Breast epithelium (tissue), 4 donors: ENCODE measurements at places on chromosomes 3 and 15. TPM values are rescaled to one million over a fixed set of nuclear protein-coding genes. Genes with fewer than 3 reads are reported as not detected.

Gene ADGRG7
- not detected for total RNA-seq

- no peak overlapping the region for H3K27ac ChIP-seq
- H3K36me3 ChIP-seq: no peaks in the 10 kb centered on the region
- no peak overlapping the region for H3K4me3 ChIP-seq
- H3K4me1 ChIP-seq: no peaks in the 10 kb centered on the region
- DNase-seq: no peak
Measured at GRCh38 chr3:174533286-174533685, 325.8 kb upstream of the NAALADL2 start.

- no peaks in the 10 kb centered on the region for H3K4me1 ChIP-seq
- DNase-seq: no peak
- no peak overlapping the region for H3K27ac ChIP-seq
- H3K36me3 ChIP-seq: no peaks in the 10 kb centered on the region
- H3K4me3 ChIP-seq: no peak overlapping the region
- no peaks in the 10 kb centered on the region for H3K27me3 ChIP-seq
Measured at GRCh38 chr3:113013593-113013992, 22.8 kb downstream of the GTPBP8 start.

Gene ALS2CL
- 22.9 TPM for total RNA-seq

DNA sequence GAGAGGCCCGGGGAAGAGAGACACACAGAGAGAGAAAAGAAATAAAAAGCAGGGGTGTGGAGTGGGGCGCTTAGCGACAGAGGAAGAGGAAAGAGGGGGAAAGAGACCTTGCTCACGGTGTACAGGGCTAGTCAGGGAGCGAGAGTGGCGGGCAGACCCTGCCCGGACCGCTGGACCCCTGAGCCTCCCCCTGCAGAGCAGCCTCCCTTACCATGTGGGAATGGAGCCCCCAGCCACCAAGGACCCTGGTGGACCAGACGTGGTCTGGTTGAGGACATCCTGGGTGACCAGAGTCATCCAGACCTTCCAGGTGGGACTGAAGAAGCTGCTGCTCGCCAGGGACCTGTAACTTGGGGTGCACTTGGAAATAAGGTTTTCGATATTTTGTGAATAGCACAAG lies 129.6 kb downstream of the CHSY1 start:
- peak overlapping the region; percentile 94 for H3K27ac ChIP-seq
- no peaks in the 10 kb centered on the region for H3K27me3 ChIP-seq
- peak overlapping the region; percentile 39 for H3K4me3 ChIP-seq

DNA sequence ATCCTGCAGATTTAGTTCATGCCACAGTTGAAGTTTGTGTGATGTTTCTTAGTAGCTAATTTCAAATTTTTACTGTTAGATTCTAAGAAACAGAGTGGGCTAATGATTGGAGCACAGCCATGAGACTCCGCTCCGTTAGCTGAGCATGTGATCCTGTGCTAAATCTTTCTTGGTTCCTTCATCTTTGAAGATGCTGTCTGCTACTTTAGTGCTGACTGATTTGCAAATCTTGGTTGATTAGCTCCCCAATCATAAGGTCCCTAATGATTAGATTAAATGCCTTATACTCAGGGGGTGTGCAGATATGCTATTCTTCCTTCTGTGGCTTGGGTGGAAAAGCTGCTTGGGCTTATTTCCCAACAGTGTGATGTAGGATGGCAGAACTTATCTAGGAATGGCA lies 129.5 kb upstream of the ZBED2 start:
- no peaks in the 10 kb centered on the region for H3K27me3 ChIP-seq
- H3K27ac ChIP-seq: no peak overlapping the region
- H3K36me3 ChIP-seq: no peaks in the 10 kb centered on the region
- no peaks in the 10 kb centered on the region for H3K4me1 ChIP-seq

GRCh38 chr3:149274220-149274619 lies 52.6 kb upstream of the CP start:
- no peak for DNase-seq
- no peak overlapping the region for H3K27ac ChIP-seq
- no peaks in the 10 kb centered on the region for H3K4me1 ChIP-seq
- H3K36me3 ChIP-seq: no peaks in the 10 kb centered on the region

DNA sequence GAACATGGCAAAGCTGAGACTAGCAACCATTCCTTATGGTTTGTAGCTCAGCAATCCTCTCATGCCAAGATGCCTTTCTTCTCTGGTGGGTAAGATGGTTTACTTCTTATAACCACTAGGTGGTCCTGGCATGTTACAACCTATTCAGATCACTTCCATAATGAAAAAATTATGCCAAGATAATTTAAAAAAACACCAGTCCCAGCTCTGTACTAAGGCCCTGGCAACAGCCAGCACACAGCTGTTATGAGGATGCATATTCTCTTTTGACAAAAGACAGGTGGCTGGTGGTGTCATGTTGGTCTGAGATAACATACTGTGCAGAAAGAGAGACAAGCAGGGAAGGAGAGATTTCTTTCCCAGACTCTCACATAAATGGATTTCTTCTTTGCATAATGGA lies 65.7 kb upstream of the FRMD4B start:
- no peaks in the 10 kb centered on the region for H3K4me1 ChIP-seq
- no peaks in the 10 kb centered on the region for H3K36me3 ChIP-seq
- no peak overlapping the region for H3K4me3 ChIP-seq
- DNase-seq: no peak

Gene GOLGA6L10
- 2.6 TPM for total RNA-seq

- no peak for DNase-seq
- H3K27me3 ChIP-seq: no peaks in the 10 kb centered on the region
- no peak overlapping the region for H3K4me3 ChIP-seq
Measured at GRCh38 chr3:12486916-12487315, 2.6 kb downstream of the TSEN2 start.

Gene SLC22A14
- not detected for total RNA-seq

DNA sequence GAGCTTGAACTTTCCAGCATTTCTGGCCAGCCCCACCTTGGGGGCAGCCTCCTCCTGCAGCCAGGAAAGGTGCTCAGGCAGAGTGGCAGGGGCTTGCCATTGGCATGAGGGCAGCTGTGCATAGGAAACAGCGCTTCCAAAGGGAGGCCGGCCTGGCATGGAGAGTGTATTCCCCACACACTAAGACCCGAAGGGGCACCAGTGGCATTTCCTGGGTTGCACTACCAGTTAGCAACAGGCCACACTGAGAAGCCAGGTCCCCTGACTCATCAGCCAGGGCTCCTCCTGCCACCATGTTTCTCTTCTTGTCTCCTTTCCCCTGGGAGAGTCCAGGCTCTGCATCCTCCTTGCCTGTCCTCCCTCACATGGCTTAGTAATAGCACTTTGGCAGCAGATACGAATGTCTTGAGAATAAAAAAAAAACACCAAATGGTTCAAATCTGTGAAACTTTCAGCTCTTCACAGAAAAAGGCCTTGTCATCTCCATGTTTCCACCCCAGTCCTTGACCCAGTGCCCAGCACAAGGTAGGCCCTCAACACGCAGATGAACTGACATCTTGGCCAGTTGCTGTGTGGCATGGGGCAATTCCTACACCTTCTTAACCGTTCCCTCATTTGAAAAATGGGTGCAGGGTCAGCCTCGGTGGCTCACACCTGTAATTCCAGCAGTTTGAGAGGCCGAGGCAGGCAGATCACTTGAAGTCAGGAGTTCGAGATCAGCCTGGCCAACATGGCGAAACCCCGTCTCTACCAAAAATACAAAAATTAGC lies 180.4 kb downstream of the SMAD6 start:
- H3K36me3 ChIP-seq: no peaks in the 10 kb centered on the region
- H3K4me3 ChIP-seq: no peak overlapping the region
- no peaks in the 10 kb centered on the region for H3K27me3 ChIP-seq
- H3K4me1 ChIP-seq: peaks cover 4% of the 10 kb centered on the region

DNA sequence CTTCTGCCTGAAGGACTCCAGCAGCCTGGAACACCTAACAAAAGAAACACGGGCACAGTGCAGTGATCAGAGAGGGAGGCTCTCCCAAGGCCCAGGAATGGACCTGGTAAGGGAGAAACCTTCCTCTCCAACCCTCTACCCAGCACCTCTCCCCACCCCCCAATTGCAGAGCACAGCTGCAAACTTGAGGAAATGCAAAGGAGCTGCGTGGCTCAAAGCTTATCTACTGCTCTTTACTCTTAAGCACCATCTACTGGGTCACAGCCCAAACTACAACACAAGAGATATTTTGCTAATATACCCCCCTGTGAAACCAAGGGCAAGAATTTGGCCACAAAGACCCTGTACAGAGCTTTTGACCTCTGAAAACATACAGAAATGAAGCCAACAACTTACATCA lies 328.3 kb downstream of the OXSM start:
- no peaks in the 10 kb centered on the region for H3K27me3 ChIP-seq
- no peak overlapping the region for H3K4me3 ChIP-seq
- H3K27ac ChIP-seq: no peak overlapping the region
- no peak for DNase-seq
- no peaks in the 10 kb centered on the region for H3K36me3 ChIP-seq

Gene TMEM42
- total RNA-seq: 20.3 TPM

DNA sequence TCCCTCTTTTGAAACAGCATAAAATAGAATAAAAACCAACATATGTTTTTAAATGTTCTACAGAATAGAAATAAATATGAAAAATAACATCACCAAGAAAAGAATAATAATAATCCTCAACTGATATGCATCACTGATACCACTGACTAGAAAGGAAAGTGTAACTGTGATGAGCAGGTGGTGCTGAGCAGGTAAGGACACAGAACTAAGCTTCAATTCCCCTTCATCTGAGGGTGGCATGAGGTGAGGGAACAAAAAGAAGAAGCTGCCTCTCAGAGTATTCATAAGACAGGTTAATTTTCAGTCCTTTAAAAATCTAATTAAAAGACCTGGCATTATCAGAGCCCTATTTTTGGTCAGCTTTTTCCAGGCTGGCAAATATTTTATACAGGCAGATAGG lies 216.3 kb downstream of the PLCH1 start:
- no peak overlapping the region for H3K27ac ChIP-seq
- H3K4me3 ChIP-seq: no peak overlapping the region
- DNase-seq: no peak
- no peaks in the 10 kb centered on the region for H3K27me3 ChIP-seq
- no peaks in the 10 kb centered on the region for H3K4me1 ChIP-seq
- no peaks in the 10 kb centered on the region for H3K36me3 ChIP-seq

DNA sequence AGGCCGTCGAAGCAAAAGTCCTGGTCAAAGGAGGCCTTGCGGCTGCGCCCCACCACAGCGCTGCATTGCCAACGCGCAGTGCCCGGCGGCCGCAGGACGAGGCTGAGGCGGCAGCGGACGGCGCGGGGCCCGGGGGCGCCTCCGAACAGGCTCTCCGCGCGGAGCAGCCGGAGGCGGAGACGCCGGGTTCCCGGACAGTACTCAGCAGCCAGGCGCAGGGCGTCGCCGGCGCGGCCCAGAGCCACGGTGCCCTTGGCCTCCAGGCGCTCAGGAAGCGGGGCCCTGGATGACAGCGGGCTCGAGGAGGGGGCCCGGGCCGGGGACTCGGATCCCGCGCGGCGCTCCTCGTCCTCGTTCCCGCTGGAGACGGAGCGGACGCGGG lies 1.1 kb downstream of the C2CD4B start:
- H3K4me3 ChIP-seq: peak overlapping the region; percentile 47
- peak overlapping the region; percentile 53 for H3K27ac ChIP-seq
- no peaks in the 10 kb centered on the region for H3K36me3 ChIP-seq
- H3K27me3 ChIP-seq: peaks cover 39% of the 10 kb centered on the region
- DNase-seq: no peak

GRCh38 chr15:74799255-74799855 lies 13.3 kb upstream of the LMAN1L start:
- peak overlapping the region; percentile 75 for H3K27ac ChIP-seq
- no peaks in the 10 kb centered on the region for H3K27me3 ChIP-seq
- peaks cover 19% of the 10 kb centered on the region for H3K4me1 ChIP-seq
- H3K4me3 ChIP-seq: no peak overlapping the region

Gene TP63
- 47.7 TPM for total RNA-seq

DNA sequence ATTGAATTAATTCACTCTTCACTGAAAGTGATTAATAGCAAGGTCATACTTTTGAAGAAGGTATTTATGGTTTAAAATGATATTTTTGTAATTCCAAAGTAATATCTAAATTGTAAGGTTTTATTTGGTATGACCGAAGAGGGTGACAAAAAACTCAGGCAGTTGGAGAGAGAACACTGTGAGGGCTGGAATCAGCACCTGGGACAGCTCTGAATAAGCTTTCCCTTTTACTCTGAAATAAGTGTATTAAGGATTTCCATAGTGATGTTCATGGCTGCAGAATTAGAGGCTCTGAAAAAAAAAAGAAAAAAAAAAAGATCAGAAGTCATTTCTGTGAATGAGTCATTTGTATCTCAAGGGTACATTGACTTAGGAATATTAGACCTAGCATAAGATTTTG lies 299.5 kb downstream of the IL5RA start:
- H3K4me1 ChIP-seq: no peaks in the 10 kb centered on the region
- H3K27me3 ChIP-seq: no peaks in the 10 kb centered on the region
- DNase-seq: no peak
- no peaks in the 10 kb centered on the region for H3K36me3 ChIP-seq
- H3K4me3 ChIP-seq: no peak overlapping the region

DNA sequence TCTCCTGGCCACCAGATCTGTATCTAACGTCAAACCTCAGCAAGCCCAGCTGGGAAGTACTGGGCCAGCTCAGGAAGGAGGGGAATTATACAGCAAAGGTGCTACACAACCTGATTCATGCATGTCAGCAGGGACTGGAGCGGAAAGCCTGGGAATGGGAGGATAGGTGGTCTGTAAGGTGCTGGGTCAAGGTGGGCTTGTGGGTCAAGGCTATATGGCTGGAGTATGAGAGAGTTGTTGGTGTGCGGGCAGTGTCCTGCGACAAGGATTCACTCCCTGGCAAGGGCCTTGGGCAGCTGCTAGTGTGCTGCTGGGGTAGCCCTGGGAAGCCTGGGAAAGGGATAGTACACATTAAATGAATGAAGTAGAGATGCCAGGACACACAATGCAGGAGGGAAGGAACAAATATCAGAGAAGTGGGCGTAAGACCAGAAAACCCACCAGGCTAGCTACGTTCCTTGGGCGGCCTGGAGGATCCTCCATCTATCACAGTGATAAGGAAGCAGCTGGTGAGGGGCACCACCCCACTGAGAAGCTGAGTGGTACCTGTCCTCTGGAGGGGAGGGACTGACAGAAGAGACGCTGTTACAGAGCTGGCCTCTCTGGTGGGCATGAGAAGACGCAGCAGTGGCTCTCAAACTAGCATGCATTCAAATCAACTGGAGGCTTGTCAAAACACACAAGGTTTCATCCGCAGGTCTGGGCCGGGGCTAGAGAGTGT lies 8.5 kb upstream of the SYNM start:
- H3K27me3 ChIP-seq: no peaks in the 10 kb centered on the region
- H3K36me3 ChIP-seq: no peaks in the 10 kb centered on the region
- DNase-seq: no peak
- no peak overlapping the region for H3K27ac ChIP-seq
- H3K4me1 ChIP-seq: peaks cover 4% of the 10 kb centered on the region

Gene LSAMP
- 3.5 TPM for total RNA-seq

DNA sequence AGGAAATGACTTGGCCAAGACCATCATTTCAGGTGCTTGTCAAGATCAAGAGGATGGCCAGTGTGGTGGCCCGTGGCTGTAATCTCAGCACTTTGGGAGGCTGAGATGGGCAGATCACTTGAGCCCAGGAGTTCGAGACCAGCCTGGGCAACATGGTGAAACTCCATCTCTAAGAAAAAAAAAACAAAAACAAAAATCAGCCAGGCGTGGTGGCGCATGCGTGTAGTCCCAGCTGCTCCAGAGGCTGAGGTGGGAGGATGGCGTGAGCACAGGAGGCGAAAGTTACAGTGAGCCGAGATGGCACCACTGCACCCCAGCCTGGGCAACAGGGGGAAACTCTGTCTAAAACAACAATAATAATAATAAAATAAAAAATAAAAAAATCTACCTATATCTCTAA lies 15.0 kb downstream of the CRABP1 start:
- no peaks in the 10 kb centered on the region for H3K27me3 ChIP-seq
- DNase-seq: no peak
- no peak overlapping the region for H3K27ac ChIP-seq
- no peaks in the 10 kb centered on the region for H3K4me1 ChIP-seq
- no peak overlapping the region for H3K4me3 ChIP-seq

Gene CLDN11
- 28.8 TPM for total RNA-seq

- H3K27me3 ChIP-seq: no peaks in the 10 kb centered on the region
- H3K4me3 ChIP-seq: no peak overlapping the region
- DNase-seq: no peak
Measured at GRCh38 chr3:99789011-99789721, 28.5 kb upstream of the CMSS1 start.
